ENCODE measurements at places on chromosomes 5 and 9.
A peak's percentile ranks its signal among the peaks of the same experiment; 100 is the strongest.

DNA sequence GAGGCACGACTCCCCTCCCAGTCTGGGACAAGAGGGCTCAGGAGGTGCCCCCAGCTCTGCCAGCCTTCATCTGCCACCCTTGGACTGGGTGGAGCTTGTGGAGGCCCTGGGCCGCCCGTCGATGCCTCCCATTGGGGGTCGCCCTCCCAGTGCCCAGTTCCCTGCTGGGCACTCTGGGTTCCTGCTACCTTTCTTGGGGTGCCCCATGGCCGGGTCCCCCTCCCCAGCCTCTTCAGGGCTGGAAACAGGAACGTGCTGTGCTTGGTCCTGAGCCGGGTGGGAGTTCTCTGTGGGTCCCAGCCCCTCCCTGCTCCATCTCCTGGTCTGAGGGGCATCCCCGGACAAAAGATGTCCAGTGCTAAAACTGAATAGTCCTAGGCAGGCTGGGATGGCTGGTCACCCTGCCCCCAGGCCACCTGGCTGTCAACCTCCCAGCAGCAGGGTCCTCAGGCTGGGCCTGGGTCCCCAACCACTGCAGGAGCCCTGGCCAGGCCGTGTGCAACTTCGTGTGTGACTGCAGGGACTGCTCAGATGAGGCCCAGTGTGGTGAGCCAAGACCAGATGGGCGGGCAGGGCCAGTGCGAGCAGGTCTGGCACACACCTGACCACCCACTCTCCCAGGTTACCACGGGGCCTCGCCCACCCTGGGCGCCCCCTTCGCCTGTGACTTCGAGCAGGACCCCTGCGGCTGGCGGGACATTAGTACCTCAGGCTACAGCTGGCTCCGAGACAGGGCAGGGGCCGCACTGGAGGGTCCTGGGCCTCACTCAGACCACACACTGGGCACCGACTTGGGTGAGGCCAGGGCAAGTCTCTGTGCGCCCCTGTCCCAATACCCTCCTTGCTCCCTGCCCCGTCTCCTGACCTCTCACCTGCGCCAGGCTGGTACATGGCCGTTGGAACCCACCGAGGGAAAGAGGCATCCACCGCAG is 784 bp downstream of the MAMDC4 start:
- peak; percentile 15 for DNase-seq

DNA sequence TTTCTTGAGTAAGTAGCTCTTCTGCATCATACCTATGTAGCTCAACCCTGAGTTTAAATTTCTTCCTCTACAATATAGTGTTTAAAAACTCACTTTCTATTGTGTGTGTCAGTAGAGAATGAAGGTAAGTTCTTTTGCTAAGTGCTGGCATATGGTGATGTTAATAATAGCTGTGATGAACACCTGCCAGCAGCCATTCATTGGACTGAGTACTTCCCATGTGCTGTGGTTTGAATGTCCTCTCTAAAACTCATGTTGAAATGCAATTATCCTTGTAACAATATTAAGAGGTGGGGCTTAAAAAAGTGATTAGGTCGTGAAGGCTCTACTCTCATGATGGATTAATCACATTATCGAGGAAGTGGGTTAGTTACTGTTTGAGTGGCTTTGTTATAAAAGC is 645.2 kb upstream of the RGMB start:
- no peak for DNase-seq

DNA sequence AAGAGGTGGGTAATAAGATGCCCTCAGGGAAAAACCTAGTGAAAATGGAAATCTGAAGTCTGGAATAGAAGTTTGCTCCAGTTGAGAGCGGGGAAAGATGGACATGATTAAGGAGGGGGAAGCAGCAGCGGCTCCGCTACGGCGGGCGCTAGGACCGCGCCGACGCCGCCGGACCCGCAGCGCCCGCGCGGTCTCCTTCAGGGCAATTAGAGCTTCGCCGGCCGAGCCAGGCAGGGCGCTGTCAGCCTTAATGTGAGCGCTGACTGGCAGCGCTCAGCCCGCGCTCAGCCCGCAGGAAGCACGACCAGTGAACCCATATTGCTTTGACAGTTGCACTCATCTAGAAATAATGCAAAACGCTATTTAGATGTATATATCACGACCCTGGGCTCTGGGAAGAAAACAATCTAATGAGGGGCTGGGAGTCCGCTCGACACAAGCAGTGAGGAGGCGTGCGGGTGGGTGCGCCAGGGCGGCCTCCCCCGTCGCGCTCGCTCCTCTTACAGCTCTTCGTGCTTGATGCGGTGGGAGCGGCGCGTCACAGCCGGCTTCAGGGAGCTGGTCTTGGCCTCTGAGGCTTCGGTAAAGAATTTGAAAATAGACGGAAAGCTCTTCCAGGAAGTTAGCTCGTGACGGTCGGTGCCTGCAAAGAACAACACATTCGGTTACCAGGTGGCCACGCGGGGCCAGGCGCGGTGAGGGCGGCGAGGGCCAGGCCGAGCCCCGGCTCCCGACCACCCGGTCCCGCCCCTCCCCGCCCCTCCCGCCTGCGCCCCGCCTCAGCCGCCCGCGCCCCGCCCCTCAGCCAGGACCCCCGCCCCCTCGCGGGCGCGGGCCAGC is 37.7 kb downstream of the NR2F1 start:
- peak; percentile 87 for DNase-seq

- DNase-seq = no peak
These were observed 82.6 kb upstream of the HRH2 start for GRCh38 chr5:175575301-175575700.

DNA sequence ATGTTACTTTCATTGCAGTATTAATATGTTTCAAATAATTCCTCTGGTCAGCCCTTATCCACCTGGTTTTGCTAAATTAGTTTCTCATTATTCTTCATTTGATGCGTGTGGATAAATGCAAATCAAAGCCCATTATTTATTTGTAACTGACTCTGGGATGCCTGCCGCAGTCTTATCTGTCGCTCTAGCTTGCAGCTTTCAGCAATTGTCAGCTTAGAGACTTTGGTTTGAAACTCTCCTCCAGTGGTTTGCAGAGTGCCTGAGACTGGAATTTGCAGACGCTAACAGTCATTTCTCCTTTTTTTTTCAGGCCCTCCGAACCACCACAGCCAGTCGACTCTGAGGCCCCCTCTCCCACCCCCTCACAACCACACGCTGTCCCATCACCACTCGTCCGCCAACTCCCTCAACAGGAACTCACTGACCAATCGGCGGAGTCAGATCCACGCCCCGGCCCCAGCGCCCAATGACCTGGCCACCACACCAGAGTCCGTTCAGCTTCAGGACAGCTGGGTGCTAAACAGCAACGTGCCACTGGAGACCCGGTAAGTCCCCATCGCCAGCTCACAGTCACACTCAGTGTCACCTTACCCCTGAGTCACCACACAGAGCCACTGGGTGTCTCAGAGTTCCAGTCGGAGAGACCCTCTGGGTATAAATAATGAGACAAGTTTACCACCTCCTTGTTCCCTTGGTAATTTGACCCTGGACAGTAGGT is 339.0 kb upstream of the WWC1 start:
- DNase-seq = no peak

- no peak for DNase-seq
These were observed 11.5 kb downstream of the NFIB start for GRCh38 chr9:14302405-14302804.

DNA sequence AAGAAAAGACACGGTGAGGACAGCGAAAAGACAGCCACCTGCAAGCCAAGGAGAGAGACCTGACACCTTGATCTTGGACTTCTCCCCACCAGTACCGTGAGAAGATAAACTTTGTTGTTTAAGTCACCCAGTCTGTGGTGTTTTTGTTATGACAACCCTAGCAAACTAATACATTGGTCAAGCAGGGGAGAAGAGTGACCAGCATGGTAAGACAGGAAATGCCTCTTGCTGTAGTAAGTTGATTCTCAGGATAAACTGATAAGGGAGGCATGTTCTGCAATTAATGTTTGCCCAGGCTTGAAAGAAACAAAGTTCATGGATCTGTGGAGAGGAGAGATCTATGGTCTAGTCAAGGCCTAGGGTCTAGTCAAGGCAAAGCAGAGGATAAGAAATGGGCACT is 801.2 kb downstream of the MAT2B start:
- DNase-seq = no peak

- no peak for DNase-seq
These were observed 132.8 kb downstream of the RASEF start for GRCh38 chr9:82930116-82930515.

DNA sequence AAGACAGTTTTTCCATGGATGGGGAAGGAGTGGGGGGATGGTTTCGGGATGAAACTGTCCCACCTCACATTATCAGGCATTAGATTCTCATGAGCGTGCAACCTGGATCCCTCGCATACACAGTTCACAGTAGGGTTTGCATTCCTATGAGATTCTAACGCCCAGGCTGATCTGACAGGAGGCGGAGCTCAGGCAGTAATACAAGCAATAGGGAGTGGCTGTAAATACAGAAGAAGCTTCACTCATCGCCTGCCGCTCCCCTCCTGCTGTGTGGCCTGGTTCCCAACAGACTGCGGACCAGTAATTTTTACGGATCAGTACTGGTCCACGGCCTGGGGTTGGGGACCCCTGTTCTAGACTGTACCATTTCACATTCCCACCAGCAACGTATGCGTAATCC is 68.3 kb upstream of the OTULINL start:
- DNase-seq = no peak

- no peak for DNase-seq
These were observed 58.6 kb downstream of the VCAN start for GRCh38 chr5:83530193-83530592.

- no peak for DNase-seq
These were observed 5.8 kb upstream of the PLPP1 start for GRCh38 chr5:55540525-55540924.

GRCh38 chr9:84484172-84484571 is 143.6 kb upstream of the SLC28A3 start:
- DNase-seq = no peak

DNA sequence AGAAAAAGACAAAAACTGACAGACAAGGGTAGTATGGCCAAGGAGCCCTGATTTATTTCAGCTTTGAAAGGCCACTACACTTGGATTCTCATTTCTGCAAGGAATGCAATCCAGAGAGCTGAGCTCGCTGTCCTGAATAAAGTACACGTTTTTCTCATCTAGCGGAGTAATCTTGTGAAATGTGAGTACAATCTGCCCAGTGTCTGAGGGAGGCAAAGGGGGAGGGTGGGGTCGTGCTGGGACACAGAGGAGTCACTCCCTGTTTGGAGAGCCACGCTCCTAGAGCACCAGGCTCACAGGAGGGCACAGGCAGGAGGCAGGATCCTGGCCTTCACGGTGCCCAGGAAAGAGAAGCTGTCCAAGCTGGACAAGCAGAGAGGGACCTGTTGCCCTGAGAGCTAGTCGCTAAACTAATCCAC is 51.0 kb upstream of the IFNK start:
- DNase-seq = no peak

DNA sequence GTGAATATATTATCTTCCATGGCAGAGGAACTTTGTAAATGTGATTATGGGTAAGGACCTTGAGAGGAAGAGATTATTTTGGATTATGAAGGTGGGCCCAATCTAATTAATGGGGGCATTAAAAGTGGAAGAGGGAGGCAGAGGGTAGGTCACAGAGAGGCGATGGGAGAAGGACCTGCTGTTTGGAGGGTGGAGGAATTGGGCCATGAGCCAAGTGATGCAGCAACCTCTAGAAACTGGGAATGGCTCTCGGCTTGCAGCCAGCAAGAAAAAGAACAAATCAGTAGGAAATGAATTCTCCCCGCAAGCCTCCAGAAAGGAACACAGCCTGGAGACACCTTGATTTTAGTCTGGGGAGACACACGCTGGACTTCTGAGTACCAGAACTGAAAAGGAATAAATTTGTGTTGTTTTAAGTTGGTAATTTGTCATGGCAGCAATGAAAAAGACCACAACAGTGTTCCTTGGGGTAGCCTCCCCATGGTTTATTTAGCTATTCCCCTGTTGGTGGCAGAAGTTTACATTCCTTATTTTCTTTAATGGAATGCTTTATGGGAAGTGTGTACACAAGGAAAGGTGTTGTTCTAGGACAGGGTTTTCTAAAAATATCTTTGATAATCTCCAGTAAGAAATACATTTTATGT is 103.6 kb downstream of the HSPA4 start:
- no peak for DNase-seq

DNA sequence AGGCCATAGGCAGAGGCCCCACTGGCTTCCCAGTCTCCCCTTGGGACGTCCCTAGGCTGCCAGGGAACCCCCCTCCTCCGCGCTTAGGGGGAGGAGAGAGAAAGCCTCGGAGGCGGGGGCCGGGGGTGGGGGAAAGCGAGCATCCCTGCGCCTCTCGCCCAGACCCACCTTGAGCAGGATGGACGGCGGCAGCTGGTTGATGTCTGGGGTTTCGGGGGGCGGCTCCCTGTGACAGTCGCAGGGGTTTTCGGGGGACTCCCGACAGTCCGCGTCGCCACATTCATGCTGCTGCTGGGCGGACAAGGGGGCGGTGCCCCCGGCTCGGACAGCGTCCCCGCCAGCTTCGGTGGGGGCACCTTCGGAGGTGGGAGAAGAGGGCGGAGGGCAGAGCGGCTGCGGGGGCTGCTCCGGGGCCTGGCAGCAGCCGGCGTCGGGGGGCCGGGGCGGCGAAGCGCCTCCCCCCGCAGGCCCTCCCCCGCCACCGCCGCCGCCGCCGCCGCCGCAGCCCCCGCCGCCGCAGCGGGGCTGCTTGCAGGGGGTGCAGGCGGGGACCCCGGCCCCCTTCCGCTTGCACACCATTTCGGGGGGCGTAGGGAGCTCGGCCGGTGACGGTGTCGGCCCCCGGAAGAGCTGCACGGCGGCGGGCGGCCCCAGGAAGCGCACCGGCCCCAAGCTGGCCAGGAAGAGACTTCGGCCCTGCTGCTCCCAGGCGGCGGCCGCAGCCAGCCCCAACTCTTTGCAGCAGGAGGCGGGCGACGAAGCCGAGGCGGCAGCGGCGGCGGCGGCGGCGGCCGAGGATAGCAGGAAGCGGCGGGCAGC is 1.2 kb downstream of the FBXL17 start:
- DNase-seq = peak; percentile 75

GRCh38 chr5:180784497-180785097 is 18.0 kb downstream of the MGAT1 start:
- DNase-seq = peak; percentile 66

- DNase-seq = no peak
These were observed 182.5 kb downstream of the EDIL3 start for GRCh38 chr5:84202136-84202535.

DNA sequence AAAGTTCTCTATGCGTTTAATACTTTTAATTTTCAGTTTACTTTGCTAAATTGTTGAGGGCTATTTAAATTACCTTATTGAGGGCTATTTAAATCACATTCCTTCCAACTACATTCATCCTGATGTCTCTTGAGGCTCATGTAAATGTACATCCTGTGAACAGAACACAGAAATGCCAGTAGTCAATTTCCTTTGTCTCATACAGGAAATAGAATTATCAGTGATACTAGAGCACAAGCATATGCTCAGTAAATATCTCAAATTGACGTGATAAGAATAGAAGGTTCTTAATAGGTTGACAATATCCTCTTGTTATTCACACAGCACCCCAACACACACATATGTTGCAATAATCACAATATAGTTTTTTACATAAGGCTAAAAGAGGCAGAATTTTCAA is 449.0 kb downstream of the CYLC2 start:
- DNase-seq = no peak

DNA sequence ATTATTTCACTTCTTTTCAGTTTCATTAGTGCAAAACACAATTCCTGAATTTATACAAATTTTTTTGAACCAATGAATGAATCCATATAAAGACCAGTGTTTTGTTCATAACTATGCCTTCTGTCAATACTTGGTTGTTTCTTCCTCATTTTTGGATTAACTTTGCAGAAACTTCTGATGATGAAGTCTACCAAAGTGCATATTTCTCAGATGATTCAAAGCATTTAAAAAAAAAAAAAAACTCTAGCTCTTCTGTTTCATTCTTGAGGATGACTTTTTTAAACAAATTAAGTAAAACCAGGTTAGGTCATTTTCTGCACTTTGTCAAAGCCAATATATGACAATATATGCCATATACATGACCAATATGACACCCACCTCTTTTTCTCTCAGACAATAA is 92.6 kb downstream of the CHSY3 start:
- DNase-seq = no peak

- DNase-seq = no peak
These were observed 111.3 kb upstream of the ADRA1B start for GRCh38 chr5:159805021-159805420.
